D721Med (cell line): ENCODE measurements at places on chromosomes 12 and 14.

DNA sequence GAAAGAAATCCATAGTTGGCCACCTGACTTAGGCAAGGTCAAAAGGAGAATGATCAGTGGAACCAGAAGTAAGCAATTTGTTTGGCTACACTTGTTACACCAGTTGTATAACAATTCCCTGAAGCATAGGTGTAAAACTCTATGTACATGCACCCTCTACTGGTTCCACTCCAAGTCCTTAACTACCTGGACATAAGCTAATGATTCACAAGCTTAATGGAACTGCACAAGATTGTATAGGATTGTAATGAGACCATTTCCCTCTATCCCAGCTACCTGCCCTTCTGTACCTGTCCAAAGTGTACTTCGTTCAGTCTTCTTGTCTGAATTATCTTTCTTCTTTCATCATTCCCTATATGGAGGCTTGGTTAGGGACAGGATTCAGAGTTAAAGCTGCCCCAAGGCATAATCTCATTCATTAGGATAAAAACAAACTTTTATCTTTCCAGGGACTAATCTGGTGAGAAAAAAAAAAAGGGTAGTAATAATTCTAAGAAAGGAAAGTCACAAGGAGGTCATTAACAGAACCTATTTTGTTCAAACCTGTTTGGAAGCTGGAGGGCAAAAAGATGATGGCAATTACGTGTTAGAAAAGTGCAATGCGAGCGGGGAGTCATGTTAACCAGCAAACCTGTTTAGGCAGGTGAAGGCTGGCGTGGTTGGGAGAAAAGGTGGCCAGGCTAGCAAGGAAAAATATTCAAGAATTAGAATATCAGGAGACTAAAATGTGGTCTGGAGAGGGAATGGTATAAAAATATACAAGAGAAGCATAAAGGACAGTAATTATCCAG, 2.8 kb upstream of the TMEM52B start:
- DNase-seq, result no peak

DNA sequence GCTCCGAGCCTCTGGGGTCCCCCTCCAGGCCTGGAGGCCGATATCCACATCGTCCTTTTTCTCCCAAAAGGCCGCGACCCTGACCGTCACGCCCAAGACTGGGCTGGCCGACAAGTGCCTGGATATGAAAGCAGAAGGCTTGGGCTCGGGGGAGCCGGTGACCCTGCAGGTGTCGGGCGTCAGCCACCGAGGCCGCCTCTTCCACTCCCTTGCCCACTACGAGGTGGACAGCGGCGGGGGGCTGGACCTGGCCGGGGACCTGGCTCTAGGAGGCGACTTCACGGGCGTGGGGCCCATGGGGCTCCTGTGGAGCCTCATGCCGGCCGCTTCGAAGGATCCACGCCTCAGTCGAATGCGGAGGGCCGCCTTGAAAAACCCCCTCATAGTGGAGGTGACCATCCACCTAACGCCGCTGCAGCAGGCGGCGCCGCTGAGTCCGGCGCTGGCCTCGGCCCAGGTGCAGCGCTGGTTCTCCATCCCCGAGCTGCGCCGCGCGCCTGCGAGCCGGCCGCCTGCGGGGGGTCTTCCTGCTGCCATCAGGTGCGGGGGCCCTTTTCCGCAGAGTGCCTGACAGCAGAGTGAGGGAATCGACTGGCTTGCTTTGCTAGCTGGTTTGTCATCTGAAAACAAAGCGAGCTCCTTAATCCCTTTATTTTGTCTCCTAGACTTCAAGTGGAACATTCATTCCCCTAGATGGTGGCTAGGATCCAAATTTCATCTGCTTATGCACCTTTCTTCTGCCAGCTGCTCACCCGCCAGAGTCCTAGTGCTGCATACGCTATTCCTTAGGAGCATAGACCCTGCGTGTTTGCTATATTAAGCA, 10.6 kb upstream of the DNAL1 start:
- no peak for DNase-seq

DNA sequence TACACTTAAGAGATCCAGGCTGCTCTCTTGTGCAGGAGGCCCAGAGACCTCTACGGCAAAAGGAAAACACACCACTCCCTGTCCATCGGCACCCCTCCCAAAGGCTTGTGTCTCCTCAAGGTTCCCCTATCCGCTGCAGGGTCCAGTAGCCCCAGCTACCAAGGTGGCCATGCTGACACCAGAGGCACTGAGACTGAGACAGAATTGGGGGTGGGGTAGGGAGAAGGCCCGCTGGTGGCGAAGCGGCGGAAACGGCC, 590 bp downstream of the DDIT3 start:
- no peak for DNase-seq

GRCh38 chr14:104794993-104795780, at the start of gene AKT1:
Gene AKT1 (minus strand): TSS chr14:104795748. CDS start chr14:104792643, 3,105 bp downstream.
- no peak for DNase-seq

GRCh38 chr12:26533211-26533610, 299.8 kb downstream of the ITPR2 start:
- no peak for DNase-seq

DNA sequence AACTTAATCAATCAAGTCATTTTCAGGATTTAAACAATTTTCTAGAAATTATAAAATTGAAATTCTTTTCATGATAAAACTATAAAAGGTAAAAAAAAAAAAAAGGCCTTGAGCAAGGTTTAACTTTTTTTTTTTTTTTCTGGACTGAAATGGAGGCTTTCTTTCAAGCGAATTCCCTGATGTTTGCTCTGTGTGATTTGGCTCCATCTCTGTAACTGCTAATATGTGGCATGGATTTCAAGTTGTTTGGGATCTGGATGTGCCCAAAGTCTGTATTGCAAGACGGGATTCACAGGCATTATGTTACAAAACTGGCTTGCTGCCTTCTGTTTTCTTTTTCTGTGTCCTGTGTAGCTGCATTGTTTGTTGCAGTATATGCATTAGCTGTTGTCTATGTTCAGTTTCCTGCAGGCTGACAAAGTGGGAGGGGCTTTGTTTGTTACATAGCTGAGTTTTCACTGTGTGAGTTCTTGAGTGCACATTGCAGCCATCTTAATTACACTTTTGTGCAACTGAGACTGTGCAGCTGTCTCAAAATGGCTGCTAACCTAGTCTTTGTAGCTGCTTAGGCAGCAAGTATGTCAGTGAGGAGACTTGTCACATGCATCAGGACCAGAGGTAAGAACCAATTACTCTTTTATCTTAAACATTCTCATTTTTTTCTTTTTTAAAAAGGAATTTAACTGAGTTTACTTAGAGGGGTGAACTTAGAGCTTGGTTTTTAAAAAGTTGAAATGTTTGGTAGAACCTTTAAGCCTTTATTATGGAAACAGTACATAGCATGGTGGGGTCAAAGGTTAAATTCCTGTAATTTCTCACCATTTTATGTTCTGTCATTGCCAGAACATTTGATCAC, 19.5 kb downstream of the ATF7IP start:
- no peak for DNase-seq

DNA sequence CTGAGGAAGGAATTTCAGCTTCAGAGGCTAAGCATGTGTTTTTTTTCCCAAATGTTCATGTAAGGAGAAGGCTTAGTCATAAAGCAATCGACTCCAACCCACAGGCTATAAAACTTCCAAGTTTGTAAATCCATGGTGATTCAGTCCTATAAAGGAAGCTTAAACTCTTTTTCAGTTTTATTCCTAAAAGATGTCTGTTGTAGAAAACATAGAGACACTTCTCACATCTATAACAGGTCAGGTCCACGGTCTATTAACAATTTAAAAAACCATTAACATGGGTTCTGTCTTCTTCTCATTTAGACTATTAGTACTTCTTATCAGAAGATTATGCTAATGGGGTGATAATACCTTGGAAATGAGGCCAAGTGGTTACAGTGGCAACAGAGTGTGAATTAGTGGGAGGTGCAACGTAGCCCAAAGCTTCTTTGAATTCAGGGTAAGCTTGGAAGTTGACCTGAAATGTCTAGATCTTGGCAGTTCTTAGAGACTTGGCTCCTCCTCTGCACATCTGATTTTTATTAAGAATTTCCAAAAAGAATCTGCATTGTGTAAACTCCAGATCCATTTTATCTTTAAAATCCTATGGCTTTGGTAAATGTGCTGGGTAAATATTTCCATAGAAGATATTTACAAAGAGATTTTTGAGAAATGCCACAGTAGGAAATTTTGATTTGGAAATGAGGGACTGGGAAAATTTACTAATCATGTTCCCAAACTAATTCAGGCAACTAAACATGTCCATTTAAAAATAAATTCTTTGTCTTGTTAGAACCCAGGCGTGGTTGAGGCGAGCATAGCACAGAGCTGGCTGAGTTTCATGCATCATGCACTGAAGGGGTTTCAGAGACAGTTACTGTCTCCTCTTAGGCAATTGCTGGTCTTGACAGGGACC, 86.4 kb downstream of the EML1 start:
- peak; percentile 50 for DNase-seq

DNA sequence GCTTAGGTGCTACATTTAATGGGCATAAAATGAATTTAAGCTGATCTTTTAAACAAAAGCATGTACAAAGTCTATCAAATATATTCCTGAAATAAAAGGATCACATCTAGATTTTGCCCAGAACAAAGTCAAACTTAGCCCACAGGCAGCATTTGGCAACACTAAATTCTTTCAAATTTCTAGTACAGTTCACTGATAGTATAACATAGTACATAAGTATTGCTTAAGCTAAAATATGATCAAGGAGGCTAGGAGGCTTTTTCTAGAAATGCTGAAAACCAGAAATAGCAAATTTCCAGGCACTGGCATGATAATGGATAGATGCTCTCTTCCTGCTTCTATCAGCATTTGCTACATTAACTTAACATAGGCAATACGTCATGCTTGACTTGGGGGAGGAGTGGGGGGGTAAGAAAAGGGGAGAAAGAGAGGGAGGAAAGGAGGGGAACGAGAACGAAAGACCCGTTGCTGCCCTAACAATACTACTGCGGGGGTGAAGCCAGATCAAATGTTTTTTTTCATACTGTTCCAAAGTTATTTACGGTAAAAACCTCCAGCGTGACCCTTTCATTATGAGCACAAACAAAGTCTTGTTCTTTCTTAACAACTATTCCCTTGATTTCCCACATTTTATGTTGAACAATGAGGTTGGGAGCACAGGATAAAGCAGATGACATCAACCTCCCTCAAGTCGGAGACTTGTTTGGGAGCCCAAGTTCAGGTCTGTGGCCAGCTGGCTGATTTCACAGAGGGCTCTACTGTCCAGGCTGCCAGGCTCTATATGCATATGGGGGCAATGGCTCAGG, 10.6 kb downstream of the TMED10 start:
- no peak for DNase-seq

- DNase-seq, result no peak
These were observed 6.4 kb downstream of the SLC15A5 start for GRCh38 chr12:16271062-16271461.

- DNase-seq, result no peak
These were observed 31.0 kb upstream of the AMN1 start for GRCh38 chr12:31759632-31760459.

DNA sequence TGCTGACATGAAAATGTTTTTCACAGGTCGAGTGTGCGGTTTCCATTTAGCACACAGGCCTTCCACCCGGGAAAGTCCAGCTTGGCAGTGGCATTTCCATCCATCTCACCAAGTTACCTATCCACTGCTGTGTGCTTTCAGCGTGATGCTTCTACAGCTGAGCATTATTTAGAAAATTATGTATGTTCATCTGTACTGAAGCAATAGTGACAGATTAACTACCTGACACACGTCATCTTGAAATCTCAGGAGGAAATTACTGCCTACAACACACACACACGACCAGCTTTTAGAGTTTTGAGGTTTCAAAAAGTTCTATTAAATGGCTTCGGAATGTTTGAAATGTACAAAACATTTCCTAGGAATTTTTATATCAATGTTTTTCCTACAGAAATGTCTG, 39.4 kb downstream of the IFNG-AS1 start:
- DNase-seq, result no peak

DNA sequence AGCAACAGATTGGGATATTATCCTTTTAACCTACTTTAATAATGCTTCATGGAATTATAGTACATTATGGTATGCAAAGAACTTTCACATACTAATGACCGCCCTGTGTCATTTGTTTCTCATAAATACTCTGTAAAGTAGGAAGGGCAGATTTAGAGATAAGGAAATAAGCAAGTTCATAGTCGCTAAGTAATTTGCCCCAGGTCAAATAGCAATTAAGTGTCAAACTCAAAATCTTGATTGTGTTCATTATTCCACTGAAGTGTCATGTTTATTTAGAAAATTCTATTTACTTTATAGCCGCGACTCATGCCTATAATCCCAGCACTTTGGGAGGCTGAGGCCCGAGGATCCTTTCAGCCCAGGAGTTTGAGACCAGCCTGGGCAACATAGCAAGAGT, 98.7 kb upstream of the ATF1 start:
- no peak for DNase-seq

DNA sequence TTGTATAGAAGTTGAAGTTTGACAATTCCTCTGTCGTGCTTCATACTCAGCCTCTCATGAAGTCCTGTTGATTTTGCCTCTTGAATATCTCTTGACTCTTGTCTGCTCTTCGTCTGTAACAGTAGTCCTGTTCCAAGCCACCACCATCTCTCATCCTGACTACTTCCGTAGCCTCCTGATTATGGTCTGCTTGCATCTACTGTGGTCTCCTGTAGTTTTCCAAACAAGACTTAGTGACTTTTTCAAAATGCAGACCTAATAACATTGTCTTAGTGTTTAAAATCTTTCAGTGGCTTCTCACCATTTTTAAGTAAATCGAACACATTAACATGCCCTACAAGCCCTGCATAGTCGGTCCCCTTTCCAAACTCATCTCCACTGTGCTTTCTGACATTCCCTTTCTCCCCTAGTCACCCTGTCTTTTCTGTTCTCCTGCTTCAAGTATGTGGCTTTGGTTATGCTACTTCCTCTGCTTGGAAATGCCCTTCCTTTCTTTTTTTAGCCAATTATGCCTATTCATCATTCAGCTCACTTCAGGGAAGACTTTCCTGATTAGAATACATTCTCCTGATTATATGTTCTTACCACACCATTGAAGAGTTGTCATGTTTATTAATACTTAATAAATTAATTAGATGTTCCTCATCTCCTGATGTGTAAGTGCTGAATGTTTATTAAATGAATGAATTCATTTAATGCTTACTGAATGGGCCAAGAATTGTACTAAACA, 2.0 kb downstream of the SCYL2 start:
- no peak for DNase-seq

DNA sequence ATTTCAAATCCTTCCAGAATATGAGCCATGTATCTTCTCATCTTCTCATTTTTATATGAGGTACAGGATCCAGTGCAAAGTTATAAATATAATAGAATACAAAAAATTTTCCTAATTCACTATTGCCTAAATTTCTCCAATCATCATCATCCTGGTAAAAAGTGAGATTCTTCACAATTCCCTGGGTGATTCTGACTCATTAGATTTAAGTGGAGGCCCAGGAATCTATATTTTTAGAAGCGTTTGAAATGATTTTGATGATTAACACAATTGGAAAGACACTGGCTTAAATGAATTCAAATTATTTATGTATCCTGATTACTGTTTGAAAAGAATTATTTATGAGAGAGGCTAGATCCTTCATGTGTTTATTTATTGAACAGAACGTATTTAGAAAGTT, 380.3 kb upstream of the PDE3A start:
- DNase-seq, result no peak

- DNase-seq, result no peak
These were observed 421.0 kb downstream of the RPL10L start for GRCh38 chr14:46230540-46230939.

GRCh38 chr12:95412482-95413311, 61.3 kb upstream of the METAP2 start:
- no peak for DNase-seq
